Hypothalamus (tissue), 51 donors: ENCODE measurements at places on chromosomes 3 and 15.

DNA sequence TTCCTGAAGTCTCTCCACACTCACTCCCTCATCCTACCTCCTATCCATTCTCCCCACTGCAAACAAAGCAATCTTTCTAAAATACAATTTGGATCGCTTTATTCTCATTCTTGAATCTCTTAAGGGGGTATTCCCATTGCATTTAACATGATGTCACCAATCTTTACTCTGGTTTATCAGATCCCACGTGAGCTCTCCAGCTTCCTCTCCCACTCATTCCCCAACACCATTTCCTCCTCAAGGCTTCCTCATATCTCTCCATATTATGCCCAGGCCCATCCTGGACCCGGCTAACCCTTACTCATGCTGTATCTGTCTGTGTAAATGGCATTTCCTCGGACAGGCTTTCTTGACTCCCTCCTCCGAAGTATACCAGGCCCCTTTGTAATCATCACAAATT, 165.0 kb downstream of the CD47 start:
- no peak for DNase-seq

DNA sequence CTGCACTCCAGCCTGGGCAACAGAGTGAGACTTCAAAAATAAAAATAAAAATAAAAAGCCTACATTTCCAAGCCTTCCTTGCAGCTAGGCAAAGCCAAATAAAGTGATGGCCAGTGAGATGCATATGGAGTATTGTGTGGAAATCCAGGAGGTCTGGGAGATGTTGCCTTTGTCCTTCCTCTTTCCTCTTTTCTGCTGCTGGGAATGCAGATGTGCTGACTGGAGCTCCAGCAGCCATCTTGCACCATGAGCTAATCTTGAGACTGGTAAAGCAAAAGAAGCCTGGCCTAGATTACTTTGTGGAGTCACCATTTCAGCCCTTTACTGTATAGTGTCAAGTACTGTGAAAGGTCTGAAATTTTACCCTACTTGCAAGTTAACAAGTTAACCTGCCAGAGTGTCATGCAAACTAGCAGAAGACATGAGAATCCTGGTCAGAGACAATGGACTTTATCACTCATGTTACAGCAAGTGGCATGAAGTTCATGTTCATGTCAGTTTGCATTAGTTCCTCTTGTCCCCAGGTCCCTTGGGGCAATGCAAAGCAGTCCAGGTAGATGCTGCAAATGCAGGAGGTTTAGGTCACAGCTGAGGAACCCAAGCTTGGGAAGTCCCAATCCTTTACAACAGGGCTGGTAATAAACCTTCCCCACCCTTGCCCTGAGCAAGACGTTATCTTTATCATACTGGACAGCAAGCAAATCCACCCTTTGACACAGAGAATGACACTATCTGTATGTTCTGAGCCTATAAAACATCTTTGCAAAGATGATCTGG, 103.1 kb downstream of the TLE3 start:
- no peak for DNase-seq

DNA sequence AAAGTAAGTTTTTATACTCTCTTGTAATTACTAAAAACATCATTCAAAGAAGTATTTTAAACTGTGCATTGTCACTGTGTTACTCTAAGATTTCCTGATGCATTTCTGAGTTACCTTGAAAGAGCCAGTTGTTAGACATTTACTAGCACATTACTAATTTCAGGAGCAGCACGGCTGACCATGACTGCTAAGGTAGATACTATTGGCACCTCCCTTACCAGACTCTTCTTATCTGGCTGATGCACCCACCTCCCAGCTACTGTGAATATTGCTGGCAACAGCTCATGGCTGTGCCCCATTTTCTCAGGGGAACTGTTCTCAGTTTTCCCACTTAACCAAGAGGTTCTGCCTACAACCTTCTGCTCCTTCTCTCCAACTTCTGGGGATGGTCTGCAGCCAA, 29.4 kb downstream of the COL6A5 start:
- no peak for DNase-seq

GRCh38 chr3:190721330-190721729, 141.2 kb downstream of the GMNC start:
- DNase-seq, result no peak

DNA sequence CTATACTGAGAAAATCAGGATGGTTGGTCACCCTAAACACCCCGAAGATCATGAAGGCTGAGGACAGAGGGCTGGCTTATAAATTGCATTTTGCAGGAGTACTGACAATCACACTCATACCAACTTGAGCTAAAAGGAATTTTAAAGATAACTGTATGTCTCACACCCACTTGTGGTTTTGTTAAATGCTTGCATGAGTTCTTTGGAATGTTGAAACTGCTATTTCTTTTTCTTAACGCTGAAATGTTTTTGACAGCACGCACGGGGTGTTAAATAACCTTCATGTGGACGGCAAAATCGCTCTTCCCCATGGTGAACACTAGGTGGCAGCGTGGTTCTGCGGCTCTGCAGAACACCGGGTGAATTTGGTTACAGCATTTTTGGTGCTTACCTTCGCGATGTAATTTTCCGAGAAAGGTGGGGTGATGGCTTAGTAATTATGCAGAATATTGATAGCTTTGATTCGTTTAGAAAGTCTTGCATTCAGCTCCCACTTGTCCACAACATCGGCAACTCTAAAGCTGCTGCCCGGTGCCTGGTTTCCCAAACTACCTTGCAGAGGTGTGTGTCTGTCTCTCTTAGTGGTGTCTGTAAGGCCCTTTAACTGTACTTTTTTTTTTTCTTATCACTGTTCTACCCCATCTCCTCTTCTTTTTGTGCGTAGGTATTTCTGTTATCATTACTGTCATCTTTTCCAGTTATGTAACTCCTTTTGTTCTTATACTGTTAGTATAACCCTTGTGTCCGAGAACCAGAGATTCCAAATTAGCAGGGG, 51.7 kb downstream of the ARNT2 start:
- peak; percentile 46 for DNase-seq

DNA sequence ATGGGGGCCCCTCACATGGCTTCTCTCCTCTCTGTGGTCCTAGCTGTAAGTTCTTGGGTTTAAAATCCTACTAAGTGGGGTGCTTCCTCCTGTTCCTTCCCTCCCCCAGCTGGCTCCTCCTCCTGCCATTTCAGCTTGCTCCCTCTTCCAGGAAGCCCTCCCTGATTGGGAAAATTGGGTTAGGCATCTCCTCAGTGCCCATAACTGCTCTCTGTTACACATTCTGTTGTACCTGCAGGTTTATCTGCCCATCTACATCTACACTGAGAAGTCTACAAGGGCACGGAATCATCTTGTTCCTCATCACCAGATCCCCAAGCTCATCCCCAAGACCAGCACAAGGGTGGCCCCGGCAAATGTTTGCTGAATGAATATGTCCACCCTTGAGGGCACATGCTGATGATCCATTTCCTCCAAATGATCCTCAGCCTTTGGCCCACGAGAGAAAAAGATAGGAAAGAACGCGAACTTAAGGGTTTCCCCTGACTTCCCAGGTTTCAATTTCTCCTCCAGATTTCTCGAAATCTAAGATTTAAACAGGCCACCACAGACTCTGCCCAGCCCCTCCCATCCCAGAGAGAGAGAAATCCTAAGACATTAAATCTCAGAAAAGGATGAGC, 3.9 kb downstream of the SEMA7A start:
- no peak for DNase-seq

DNA sequence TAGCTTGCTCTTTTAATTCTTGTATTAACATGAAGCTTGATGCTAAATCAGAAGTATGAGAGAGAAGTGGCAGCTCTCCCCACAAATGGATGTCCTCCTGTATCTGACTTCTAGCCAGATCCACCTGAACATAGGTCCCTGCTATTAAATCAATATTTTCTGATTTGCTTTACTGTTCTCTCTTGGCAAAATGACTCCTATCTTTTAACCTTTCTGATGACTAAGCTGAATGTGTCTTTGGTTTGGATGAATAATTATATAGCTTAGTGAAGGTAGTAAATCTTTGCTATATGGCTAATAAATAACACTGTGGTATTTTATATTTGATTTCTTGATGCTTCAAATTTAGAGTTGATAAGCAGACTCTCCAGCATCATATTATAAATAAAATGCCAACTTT, 28.3 kb upstream of the ARL14 start:
- no peak for DNase-seq

GRCh38 chr15:57403566-57404325, 27.4 kb downstream of the CGNL1 start:
- no peak for DNase-seq

GRCh38 chr3:141789281-141789680, 26.1 kb downstream of the GRK7 start:
- no peak for DNase-seq

- DNase-seq, result no peak
Observed at GRCh38 chr15:34239151-34239808, 14.5 kb downstream of the EMC4 start.
